Activated CD4-positive, alpha-beta T cell treated with anti-CD3 and anti-CD28 coated beads for 24 hours (primary cell): ENCODE measurements at places on chromosomes 2 and 18.
A peak's percentile ranks its signal among the peaks of the same experiment; 100 is the strongest.

- no peak for DNase-seq
These were observed 24.3 kb downstream of the BABAM2 start for GRCh38 chr2:27914805-27915175.

DNA sequence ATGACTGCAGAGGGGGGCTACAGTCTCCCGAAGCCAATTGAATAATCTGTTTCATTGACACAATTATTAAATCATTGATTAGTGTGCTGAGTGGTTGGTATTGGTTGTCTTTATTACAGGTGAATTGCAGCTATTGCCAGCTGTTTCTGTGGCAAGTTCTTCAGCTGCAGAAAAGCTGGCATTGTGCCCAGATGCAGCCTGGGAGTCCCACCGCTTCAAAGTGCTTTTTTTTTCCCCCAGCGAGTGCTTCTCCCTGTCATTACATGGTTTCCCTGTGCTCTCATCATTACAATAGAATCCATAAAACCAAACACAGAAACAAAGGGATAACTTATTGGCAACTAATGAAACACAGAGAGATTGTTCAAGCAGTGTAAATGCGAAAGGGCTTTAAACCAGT, 164.7 kb downstream of the GRB14 start:
- no peak for DNase-seq

GRCh38 chr2:59276033-59276432, 1034.9 kb upstream of the FANCL start:
- no peak for DNase-seq

DNA sequence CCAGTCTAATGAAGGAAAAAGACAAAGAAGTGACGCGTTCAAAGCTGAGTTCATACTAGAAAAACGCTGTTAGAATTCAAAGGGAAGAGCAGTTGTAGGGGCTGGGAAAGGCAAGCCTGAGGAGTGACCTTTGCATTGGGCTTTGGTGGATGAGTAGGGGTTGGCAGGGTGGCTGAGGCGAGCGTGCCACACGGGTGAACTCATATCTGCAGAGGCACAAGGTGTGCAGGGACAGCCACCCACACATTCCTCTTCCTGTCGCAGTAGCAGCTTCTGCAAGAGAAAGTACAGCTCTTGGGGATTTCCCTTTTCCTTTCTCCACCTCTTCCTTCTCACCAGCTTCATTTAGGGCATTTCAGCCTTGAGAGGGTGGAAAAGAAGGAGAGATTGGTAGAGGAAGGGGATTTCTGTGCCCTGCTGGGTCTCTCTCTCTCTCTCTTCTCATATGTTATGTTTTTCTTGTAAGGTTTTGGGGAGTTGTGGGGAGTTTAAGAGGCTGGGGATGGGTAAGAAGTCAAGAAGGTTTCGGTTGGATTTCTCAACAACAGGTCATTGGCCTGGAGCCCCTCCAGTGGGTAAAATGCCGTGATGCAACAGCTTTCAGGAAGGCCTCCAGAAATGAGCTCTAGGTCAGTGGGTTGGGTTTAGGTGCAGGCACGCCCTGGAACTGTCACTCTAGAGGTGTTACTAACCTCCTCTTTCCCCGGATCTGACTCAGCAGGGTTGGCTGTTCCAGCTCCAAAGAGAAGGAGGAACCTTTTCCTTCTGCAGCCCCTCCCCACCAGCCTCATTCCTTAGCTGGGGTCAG, 40.1 kb downstream of the ODC1 start:
- peak; percentile 49 for DNase-seq

- DNase-seq = no peak
These were observed 256.2 kb downstream of the PIEZO2 start for GRCh38 chr18:10893196-10893595.
